ENCODE measurements at places on chromosomes 4 and X. TPM values are rescaled to one million over a fixed set of nuclear protein-coding genes. Genes with fewer than 3 reads are reported as not detected.

DNA sequence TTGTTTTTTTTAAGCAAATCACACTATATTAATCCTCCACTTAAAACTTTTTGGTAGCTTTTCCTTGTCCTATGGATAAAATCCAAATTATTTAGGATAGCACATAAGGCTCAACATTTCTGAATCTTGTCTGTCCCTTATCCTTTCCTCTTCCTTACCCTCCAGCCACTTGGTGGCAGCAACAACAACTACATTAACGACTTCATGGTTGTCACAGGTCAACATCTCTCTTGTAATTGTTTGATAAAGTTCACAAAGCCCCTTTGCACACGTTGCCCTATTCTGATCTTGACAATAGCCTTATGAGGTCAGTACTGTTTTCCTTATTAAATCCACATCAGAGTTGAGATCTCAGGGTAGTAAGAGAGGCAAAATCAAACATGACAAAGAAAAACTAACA, 269.0 kb upstream of the PABPC4L start:
- peak; percentile 0 for DNase-seq

DNA sequence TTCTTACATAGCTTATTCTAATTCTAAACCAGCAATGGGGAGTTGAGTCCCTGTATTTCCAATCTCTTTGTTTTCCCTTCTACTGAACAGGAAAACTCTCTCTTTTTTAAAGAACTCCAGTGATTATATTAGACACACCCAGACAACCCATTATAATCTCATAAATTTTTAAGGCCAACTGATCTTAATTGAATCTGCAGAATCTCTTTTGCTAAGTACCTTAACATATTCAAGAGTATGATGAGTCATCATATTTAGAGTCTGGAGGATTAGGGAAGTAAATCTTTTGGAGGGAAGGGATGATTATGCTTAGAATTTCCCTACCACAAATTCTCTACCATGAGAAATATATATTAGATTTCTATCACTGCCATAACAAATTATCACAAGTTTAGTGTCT, 705.1 kb downstream of the CENPC start:
- no peak for DNase-seq

- peak; percentile 9 for DNase-seq
Measured at GRCh38 chr4:37453281-37453998, 208.9 kb downstream of the NWD2 start.

DNA sequence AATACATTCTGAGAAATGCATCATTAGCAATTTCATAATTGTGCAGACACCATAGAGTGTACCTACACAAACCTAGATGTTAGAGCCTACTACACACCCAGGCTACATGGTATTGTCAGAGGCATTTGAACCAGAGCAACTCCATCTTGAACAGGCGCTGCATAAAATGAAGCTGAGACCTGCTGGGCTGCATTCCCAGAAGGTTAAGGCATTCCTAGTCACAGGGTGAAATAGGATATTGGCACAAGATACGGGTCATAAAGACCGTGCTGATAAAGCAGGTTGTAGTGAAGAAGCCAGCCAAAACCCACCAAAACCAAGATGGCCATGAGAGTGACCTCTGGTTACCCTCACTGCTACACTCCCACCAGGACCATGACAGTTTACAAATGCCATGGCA, 116.4 kb downstream of the LARP7 start:
- no peak for DNase-seq

DNA sequence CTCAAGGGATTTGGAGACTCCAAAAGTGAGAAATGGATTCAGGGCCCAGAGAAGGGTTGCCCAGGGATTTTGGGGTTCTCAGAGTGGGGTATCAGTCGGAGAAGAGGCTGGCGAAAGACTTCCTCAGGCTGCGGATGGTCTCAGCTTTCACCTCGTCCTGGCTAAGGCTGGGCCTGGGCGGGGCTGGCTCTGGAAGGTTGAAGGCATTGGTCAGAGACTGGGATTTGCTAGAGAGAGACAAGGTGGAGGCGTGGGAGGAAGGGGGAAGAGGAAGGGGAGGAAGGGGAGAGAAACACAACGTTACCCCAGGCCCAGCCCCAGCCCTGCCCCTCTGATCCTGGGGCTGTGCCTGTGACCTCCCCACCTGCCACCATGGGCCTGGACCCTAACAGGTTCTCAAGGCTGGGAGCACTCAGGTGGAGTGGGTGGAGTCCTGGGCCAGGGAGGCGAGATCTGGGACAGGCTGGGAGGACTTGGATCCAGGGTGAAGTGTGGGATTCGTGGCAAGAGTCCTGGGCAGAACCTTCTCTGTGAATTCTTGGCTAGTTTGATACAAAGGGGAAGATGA, 9.4 kb upstream of the TIMP1 start:
- DNase-seq: no peak

- DNase-seq: no peak
Measured at GRCh38 chr4:122555216-122555615, 65.7 kb downstream of the IL21 start.

- peak; percentile 1 for DNase-seq
Measured at GRCh38 chrX:7170898-7171297, 22.9 kb upstream of the PUDP start.

GRCh38 chrX:124440695-124441094, 94.3 kb downstream of the SH2D1A start:
- DNase-seq: no peak

GRCh38 chrX:17993062-17993461, 132.0 kb upstream of the RAI2 start:
- DNase-seq: no peak

DNA sequence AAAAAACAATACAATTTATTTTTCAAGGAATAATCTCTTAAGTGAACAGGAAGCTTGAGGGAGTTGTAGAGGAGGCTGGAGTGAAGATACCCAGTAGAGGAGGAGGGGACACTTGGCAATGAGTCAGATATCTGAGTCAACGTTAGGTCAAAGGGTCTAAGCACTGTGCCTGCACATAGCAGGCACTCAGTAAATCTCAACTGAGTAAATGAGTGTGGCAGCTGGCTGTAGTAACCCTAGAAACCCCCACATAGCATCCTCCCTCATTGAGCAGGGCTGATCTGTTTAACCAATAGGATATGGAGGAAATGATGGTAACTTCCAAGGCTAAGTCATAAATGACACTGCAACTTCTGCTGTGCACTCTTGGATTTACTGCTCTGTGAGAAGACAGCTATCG, 186.0 kb upstream of the FAM241A start:
- DNase-seq: peak; percentile 92

DNA sequence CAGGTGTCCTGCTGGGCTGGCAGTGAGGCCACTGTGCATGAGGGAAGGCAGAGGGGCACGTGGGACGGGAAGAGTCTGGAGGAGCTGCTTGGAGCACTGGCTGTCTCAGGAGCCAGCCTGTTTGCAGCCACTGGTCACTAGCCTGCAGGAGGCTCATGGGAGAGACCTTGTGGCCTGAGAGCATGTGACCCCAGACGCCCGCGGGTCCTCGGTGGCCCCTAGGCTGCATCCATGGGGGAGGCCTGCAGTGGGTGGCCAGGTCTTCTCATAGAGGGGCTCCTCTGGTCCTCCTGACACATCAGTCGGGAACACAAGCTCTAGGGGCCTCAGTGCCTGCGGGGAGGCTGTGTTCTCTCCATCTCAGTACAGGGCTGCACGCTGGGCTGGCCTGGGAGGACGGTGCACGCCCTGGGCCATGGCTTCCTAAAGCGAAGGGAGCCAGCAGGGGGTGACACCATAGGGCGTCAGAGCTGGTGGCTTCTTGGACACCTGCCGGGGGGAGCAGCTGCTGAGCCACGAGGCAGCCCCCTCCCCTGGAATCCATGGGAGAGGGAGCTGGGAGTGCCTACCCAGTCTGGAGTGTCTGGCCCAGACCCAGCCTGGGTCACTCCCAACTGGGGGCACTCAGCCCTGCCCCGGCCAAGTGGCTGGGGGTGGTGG, 12.3 kb downstream of the NAT8L start:
- no peak for DNase-seq

- peak; percentile 87 for DNase-seq
Measured at GRCh38 chr4:169115897-169116254, 105.8 kb upstream of the CBR4 start.

DNA sequence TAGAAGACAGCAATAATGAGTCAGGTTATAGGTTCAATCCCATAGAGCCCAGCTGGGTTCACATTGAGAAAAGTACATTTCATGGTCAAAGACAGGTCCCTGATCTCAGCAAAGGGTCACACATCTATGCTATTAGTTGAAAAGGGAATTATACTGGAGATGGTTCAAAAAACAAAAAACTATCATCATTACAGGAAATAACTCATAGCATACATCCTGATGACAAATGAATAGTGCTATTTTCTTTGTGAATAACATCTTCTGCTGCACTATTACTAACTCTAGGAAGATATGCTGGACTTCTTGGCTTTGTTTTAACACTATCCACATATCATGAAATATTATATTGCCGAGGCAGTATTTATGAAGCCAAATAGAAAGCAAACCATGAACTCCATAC, 202.5 kb upstream of the MAB21L2 start:
- DNase-seq: no peak

GRCh38 chr4:77579406-77580076, 26.1 kb upstream of the CXCL13 start:
- peak; percentile 86 for DNase-seq

DNA sequence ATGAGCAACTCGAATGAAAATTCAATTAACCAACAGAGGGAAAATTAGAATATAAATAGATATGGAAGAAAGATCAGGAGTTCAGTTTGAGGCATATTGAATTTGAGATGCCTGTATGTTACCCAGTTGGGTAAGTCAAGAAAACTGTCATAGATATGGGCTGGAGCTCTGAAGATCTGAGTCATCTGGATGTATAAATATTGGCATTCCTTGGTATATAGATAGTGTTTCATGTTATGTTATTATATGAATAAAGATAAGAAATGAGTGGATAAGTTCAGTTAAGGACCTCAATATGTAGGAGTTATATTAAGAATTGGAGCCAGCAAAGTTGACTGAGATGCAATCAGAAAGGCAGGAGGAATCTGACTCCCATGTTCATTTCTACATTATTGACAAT, 543.6 kb upstream of the SMIM31 start:
- no peak for DNase-seq

GRCh38 chr4:110049951-110050925, 137.6 kb downstream of the EGF start:
- peak; percentile 35 for DNase-seq

DNA sequence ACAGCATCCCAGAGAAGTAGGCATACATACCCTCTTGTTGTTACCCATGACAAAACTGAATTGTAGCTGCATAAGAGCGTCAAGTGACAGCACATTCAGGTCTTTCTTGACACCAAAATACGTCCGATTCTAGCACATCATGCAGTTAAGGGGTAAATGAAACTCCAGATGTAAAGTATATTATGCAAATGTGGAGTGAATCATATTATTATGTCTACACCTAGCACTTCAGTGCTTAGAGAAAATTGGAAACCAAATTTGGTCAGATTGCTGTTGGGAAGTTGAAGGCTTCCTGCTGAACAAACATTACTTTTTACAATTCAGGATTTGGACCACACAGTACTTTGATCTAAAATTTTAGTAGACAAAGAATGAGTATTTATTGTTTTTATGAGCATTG, 24.2 kb upstream of the LEF1 start:
- no peak for DNase-seq

GRCh38 chr4:127174616-127175015, 458.1 kb upstream of the INTU start:
- DNase-seq: no peak

DNA sequence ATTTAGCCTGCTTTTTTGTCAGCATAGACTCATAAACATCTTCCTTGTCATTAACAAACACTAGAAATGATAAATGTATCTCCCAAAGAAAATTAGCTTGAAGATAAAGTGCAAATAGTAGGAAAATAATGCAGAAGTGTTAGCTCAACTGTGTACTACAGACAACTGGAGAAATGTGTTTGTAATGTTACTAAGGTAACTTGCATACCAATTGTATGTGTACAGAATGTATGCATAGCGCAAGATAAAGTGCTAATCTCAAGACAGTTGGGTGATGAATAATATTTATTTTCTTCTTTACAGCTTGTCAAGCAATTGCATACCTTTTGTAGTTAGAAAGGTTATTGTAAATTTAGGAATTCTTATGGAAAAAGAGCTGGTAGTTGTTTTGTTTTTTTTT, 22.1 kb downstream of the FMR1 start:
- no peak for DNase-seq

DNA sequence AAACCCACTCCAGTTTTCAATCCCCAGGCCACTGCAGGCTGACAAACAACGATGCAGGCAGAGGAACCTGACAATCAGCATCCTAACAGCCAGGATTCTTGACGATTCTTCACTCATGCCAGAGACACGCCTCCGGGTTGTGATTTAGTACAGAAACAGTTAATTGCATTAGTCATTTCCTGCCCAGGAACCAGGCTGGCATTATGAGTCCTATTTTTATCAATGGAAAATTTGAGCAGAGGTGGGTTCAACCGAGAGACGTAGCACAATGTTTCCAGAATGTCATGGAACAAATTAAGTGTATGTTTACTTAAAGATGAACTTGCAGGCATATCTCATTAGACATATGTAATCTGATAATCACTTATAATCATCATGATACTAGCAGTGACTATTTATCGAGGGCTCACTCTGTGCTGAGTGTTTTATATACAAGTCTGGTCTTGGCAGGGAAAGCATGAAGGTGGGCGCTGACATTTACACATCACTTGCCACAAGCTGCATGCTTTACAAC, 159.7 kb downstream of the NSUN7 start:
- DNase-seq: peak; percentile 83

GRCh38 chrX:136708348-136708747, 60.4 kb downstream of the CD40LG start:
- DNase-seq: no peak

DNA sequence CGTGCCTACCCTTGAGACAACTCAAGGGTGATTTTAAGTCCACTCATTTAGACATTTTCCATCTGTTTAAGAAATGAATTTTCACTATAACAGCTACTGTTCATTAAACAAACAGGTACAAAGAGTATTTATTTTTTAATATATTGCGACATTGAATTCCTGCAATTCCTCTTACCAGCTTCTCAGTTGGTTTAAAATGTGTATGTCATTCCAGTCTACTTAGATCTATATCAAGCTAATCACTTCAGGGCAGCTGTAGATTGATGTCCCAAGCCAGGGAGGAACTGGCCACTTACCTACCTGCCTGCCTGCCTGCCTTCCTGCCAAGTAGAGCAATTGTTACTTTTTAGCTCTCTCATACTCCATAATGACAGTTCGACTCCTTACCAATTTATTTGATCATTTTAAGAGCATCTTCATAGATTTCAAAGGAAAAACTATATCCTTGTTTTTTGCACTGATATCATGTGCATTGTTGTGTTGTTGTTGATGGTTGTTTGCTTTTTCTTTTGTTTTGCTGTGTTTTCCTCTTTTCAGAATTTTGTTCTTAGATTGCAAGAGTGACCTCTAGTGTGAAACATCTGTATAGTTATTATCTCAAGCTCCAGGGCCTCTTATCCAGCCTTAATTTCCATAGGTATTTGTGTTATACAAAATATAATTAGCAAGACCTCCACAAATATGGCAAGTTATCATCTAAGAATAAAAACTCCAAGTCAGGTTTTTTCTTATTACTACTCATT, 120.9 kb upstream of the NRK start:
- no peak for DNase-seq

Gene VCX
- total RNA-seq: not detected

Gene WDR17
- total RNA-seq: 0.98 TPM

Gene CNGA1
- total RNA-seq: not detected

Gene COL25A1
- not detected for total RNA-seq

Gene CCDC158
- not detected for total RNA-seq

Gene ELF4
- total RNA-seq: 10.6 TPM

Gene CNKSR2
- total RNA-seq: 0.24 TPM
